NCI-H1436 treated with DMSO at 0.1 percent for 48 hours (cell line): ENCODE measurements at places on chromosomes 5 and 9.

DNA sequence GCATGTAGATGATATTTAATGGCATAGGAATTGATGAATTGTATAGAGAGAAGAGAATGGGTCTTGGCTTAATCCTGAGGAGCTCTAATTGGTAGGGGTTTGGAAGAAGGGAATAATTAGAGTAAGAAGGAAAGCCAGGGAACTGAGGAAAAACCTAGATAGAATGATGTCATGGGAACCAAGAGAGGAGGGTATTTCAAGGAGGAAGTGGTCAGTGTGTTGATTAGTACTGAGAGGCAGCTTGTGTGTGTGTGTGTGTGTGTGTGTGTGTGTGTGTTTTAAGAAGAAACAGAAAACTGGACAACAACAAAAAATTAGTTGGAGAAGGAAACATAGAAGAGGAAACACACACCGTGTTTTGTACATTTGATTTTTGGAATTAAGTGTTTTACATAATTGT, 42.8 kb downstream of the MAST4 start:
- no peak for DNase-seq

- DNase-seq = no peak
Measured at GRCh38 chr5:95759634-95760033, 28.5 kb downstream of the RHOBTB3 start.

DNA sequence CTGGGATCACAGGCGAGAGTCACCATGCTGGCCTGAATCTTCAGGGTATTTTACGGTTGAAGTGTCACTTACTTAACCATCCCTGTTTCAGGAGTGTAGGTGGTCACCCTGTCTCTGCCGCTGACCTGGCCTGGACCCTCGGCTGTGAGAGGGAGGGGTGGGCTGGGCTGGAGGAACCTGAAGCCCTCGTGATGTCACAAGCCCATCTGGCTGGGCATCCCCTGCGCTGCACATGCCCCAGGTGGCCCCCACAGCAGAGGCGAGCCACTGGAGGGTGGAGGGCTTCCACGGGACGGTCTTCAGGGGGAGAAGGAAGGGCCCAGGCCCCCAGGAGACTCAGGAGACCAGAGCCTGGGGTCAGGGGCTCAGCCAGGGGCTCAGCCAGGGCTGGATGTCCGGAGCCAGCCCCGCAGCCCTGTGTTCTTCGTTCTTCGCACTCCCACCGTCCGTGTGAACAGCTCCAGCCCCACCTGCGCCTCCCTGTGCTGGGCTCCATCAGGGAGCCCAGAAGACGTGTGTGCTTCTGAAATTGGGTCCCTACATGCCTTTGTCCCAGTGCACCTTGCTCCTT, 7.6 kb upstream of the AHRR start:
- DNase-seq = no peak

DNA sequence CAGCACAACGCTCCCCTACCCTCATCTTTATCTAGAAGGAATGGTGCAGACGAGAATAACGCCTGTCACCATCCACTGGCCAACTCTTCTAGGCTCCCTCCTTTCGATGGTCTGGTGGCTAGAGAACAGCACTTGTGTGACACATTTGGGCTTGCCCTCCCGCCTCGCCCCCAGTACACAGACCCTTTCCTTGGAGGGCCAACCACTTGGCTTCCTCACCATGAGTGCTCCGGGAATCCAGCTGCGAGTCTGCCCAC, 1.4 kb downstream of the GNAQ start:
- DNase-seq = no peak

- no peak for DNase-seq
Measured at GRCh38 chr5:126363658-126364057, 59.6 kb upstream of the GRAMD2B start.

DNA sequence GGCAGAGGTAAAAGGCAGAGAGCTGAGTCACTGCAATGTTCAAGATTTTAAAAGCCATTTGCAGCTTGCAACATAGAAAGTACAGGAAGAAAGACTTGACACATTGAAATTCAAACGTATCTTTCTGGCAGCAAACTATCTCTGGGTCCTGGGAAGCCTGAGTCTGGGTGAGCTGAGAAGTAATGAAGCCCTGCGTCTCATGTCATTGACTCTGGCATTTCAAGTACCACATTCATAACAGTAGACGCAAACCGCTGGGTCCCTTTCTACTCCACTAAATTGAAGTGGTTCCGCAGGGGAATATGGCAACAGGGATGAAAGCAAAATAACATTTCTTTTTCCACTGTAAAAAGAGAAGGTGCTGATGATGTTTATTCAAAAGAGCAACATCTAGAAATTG, 694.3 kb downstream of the BRINP1 start:
- no peak for DNase-seq
